ENCODE measurements at places on chromosomes 7 and 10. TPM values are rescaled to one million over a fixed set of nuclear protein-coding genes. Genes with fewer than 3 reads are reported as not detected.

GRCh38 chr7:102232611-102233286 lies 53.9 kb upstream of the SH2B2 start:
- no peak for DNase-seq

GRCh38 chr7:116547347-116547746 lies 22.5 kb downstream of the CAV1 start:
- DNase-seq, result no peak

GRCh38 chr10:21954132-21954531 lies 49.4 kb downstream of the DNAJC1 start:
- DNase-seq, result no peak

GRCh38 chr10:21272643-21273399 lies 252.7 kb downstream of the SKIDA1 start:
- no peak for DNase-seq

GRCh38 chr7:76166404-76167255 lies 35.1 kb upstream of the SRRM3 start:
- DNase-seq, result peak; percentile 97

DNA sequence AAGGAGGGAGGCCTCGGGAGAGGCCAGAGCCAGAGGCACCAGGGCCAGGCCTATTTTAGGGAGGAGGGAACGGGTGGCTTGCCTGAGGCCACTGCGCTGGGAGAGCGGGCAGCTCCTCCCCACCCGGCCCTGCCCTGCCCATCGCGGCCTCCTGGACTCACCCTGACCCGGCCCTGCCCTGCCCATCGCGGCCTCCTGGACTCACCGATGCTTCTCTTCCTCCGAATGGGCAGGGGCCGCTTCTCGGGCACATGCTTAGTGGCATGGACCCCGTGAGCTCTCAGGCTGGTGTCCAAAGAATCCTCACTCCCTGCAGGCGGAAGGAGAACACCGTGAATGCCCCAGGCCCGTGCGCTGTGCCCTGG lies 7.5 kb downstream of the PDGFA start:
- no peak for DNase-seq

GRCh38 chr10:100184840-100185239 lies 989 bp downstream of the ERLIN1 start:
- DNase-seq, result no peak

GRCh38 chr7:44880317-44881018 lies 4.9 kb downstream of the PURB start:
- DNase-seq, result no peak

ARPC1A gene
- 151 TPM for total RNA-seq

DNA sequence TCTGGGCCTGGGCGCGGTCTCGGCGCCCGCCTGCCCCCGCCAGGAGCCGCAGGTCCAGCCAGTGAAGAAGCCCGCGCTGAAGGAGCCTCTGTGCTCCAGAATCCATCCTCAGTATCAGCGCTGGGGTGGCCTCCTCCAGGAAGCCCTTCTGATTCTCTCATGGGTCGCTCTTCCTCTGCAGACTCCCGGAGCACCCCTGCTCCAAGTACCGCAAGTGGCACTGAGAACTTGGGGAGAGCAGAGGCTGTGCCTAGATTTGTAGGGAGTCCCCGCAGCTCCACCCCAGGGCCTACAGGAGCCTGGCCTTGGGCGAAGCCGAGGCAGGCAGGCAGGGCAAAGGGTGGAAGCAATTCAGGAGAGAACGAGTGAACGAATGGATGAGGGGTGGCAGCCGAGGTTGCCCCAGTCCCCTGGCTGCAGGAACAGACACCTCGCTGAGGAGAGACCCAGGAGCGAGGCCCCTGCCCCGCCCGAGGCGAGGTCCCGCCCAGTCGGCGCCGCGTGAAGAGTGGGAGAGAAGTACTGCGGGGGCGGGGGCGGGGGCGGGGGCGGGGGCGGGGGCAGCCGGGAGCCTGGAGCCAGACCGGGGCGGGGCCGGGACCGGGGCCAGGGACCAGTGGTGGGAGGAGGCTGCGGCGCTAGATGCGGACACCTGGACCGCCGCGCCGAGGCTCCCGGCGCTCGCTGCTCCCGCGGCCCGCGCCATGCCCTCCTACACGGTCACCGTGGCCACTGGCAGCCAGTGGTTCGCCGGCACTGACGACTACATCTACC lies at the start of gene ALOX5:
TSS of gene ALOX5 (plus strand) at position 641 of the 774 bp plus-strand sequence. CDS start at position 705, 64 bp downstream.
- DNase-seq, result no peak

DNA sequence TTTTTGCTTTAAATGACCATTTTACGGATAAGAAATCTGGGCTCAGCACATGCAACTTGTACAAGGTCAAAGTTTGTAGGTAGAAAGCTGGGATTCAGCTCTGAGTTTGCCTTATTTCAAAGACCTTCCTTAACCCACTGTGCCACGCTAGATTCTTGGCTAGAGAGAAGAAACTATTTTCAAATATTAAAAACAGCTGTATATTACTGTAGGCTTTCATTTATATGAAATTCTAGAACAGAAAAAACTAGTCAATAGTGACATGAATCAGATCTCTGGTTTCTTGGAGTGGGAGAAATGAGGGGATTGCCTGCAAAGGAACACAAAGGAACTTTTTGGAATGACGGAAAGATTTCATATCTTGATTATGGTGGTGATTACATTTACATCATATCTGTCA lies 53.0 kb upstream of the C1GALT1 start:
- DNase-seq, result no peak

GRCh38 chr7:27839099-27839498 lies 99.1 kb downstream of the TAX1BP1 start:
- DNase-seq, result no peak

MOGAT3 gene
- not detected for total RNA-seq

DNA sequence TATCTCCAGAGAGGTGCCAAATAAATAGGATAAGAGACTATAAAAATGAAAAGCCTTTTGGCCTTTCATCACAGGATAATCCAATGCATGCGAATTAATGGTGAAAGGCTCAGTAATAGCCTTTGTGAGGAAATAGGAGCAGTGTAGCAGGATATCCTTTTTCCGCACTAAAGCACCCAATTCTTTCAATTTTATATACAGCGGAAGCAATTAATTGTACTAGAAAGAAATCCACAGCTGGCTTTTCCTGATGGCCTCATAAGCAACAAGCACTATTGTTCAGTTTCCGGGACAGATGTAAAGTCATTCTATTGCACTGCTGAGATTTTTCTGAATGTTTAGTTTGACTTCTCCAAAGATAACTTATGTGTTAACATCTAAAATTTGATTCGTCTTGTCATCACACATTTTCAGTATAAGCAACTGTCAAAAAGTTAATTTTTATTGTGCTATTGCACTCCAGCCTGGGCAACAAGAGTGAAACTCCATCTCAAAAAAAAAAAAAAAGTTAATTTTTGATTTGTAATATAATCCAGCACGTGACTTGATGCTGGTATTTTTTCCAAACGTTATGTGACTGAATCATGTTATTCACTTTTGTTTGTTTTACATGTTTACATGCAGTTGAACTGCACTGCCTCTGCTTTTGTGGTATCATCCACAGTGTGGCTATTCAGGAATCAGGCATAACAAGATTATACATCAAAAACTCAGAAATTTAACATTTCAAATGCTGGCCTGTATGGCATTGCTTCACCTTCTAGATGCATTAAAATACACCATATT lies 8.4 kb upstream of the BMPR1A start:
- DNase-seq, result no peak

GRCh38 chr7:99674995-99675742 lies 4.6 kb downstream of the CYP3A5 start:
- no peak for DNase-seq

GRCh38 chr7:148944935-148945934 lies 61.1 kb upstream of the EZH2 start:
- DNase-seq, result no peak

RARRES2 gene
- total RNA-seq, result 373 TPM

CYP26C1 gene
- total RNA-seq, result 2.2 TPM

HOXA7 gene
- 8.7 TPM for total RNA-seq

DNA sequence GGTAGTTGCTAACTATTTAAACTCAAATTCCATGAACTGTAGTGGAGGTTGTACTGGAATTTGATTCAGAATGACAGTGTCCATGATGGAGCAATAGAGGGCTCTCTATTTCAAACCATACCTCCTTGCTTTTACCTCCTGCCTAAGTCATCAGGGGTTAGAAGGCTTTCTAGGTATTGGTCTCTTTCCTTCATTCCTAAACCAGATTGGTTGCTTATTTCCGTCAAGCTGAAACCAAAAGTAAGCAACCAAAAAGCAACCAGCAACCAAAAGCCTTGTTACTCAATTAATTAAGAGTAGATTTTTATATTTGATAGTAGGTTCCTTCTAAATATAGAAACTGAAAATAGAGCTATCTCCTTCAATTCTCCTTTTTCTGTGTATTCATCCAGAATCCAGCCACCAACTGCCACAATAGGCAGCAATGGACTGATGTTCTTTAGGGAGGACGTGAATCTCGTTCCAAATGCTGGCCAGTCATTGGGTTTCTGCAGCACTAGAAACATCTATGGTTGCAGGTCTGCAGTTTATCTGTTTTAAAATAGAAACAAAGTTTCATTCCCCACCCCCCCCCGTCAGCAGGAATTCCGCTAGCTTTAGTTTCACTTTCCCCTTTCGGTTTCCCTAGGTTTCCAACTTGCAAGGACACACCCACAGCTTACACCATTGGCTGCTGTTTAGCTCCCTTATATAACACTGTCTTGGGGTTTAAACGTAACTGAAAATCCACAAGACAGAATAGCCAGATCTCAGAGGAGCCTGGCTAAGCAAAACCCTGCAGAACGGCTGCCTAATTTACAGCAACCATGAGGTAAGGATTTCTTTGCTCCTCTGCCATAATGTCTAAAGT lies at the start of gene IFIT1:
TSS of gene IFIT1 (plus strand) at position 717 of the 850 bp plus-strand sequence. CDS start at position 807, 90 bp downstream.
- DNase-seq, result peak; percentile 73

DNA sequence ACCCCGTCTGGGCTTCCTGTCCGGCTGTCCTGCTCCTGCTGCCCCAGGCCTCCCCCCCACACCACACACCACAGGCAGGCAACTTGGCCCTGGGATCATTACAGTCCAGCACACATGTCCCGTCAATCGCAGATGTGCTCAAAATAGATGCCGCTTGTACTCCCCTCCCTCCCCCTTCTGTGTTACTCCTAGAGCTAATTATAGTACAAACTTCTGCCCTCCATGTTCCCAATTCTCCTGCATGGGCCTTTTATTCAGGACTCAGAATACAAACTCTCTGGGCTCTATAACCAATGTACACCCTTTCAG lies at the start of gene SYNPO2L:
TSS of gene SYNPO2L (minus strand) at position 40 of the 309 bp plus-strand sequence. CDS start 107 bp downstream, outside the sequence.
- DNase-seq, result no peak

DNA sequence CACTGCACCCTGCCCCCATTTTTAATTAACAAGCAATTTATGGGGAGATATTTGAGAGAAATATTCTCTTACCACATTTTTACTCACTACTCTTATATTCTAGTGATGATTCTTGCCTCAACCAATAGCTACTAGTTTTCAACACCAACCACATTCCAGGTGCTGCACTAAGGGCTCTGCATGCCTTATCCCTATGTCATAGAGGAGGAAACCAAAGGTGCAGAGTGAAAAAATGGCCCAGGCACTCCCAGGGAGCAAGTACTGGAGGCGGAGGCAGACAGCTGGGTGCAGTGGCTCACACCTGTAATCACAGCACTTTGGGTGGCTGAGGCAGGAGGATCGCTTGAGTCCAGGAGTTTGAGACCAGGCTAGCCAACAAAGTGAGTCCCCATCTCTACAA lies 35.5 kb upstream of the TPST1 start:
- no peak for DNase-seq

GRCh38 chr10:110221721-110222261 lies 14.4 kb downstream of the MXI1 start:
- DNase-seq, result peak; percentile 67
